ENCODE measurements at places on chromosomes 12 and 14.

- DNase-seq: peak; percentile 12
These were observed 1.6 kb downstream of the TMEM179 start for GRCh38 chr14:104602933-104603325.

- no peak for DNase-seq
These were observed 51.4 kb downstream of the WASHC3 start for GRCh38 chr12:102010265-102010994.

DNA sequence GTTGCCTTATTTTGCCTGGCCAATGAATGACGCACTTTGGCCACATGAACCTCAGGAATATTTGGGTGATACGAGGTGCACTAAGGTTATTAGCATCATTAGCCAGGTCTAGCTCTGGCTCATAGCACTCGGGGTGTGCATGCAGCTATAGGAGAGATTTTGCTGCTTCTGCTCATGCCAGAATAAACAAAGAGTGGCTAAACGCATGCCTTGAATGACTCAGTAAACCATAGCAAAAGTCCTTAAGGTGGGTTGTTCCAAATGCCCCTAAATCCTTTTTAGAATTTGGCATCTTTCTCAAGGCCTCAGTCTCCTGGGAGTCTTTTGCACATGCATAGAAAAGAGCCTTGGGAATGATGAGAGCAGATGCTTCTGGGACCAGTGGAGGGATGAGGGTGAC, 343.7 kb upstream of the FKBP4 start:
- DNase-seq: no peak

DNA sequence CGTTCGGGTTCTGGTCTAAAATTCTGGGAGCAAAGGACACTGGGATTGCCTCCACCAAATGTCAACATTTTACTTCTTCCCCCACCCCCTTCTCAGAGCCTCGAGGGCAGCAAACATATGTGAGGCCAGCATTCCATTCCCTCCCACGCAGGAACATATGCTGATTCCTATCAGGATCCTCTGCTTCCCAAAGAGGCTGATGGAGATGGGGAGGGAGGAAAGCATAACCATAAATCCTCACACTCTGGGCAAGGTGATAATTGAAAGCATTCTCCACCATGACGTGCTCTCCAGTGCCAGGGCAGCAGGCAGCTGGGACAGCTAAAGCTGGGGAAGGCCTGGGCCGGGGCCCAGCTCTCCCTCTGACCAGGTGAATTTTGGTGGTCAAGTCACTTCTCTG, 395.0 kb downstream of the ZFP36L1 start:
- no peak for DNase-seq

DNA sequence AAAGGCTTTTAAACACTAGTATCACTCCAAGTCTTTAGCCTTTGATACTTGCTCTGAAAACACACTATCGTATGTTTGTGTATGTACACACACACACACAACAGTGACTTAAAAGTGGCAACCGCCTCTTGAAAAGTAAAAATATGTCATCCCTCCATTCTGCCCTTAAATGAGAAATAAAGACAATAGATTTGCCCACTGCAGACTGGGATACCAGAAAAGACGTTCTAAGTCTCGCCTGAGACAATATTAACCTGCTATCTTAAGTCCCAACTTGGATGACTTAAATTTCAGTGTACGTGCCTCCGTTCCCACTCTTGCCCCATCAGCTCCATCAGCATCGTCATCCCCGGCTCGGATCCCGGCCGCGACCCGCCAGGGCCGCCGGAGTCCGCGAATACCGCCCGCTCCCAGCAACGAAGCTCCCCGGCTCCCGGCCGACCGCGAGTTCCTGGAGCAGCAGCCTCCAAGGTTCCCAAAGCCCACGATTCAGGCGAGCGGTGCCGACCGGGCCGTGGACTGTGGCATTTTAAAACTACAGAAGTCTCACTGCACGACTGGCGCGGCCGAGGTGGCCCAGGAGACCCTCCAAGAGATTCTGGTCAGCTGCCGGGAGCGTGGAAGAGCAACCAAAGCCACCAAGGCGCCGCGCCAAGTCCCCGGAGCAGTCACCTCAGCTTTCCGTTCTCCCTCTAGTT, 2.8 kb upstream of the ARID2 start:
- peak; percentile 78 for DNase-seq

DNA sequence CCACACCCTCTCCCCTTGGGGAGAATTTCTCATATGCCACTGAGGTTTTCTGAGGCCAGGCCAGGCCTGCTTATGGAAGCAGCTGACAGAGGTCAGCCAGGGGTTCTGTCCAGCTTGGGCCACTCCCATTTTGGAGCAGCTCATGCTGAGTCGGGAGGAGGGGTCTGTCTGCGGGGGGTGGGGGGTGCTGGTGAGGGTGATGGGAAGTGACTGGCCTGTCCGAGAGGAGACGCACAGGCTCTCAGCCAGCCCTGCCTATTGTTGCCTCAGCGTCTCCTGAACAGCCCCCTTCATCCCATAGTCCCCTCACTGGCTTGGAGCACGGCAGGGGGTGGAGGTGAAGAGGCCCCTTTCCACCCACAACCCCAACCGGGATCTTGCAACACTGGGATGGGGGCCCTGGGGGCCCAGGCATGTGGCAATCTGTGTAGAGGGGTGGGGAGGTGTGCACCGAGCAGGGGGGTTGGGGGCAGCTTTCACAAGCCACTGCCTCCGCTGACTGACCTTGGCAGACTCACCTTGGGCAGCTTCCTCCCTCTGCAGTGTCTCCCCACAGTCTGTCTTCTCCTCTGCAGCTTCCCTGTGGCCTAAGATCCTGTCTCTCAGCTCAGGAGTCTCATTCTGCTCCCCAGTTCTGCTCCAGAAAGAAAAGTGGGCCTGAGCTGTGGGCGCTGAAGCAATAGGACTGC, 5.5 kb downstream of the CEBPE start:
- peak; percentile 50 for DNase-seq

GRCh38 chr12:59194794-59195193, 274.5 kb upstream of the LRIG3 start:
- no peak for DNase-seq

GRCh38 chr12:121227294-121227693, 17.4 kb downstream of the P2RX4 start:
- DNase-seq: no peak

DNA sequence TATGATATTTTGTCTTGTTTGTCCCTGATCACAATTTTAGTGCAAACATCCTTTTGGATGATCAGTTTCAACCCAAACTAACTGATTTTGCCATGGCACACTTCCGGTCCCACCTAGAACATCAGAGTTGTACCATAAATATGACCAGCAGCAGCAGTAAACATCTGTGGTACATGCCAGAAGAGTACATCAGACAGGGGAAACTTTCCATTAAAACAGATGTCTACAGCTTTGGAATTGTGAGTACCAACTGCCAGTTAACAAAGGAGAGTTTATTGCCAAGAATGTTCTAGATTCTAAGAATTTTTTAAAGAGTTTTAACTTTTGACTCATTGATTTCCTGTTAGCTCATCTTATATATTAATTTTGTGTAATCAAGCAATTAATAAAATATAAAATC, 55.4 kb downstream of the IRAK3 start:
- DNase-seq: no peak

DNA sequence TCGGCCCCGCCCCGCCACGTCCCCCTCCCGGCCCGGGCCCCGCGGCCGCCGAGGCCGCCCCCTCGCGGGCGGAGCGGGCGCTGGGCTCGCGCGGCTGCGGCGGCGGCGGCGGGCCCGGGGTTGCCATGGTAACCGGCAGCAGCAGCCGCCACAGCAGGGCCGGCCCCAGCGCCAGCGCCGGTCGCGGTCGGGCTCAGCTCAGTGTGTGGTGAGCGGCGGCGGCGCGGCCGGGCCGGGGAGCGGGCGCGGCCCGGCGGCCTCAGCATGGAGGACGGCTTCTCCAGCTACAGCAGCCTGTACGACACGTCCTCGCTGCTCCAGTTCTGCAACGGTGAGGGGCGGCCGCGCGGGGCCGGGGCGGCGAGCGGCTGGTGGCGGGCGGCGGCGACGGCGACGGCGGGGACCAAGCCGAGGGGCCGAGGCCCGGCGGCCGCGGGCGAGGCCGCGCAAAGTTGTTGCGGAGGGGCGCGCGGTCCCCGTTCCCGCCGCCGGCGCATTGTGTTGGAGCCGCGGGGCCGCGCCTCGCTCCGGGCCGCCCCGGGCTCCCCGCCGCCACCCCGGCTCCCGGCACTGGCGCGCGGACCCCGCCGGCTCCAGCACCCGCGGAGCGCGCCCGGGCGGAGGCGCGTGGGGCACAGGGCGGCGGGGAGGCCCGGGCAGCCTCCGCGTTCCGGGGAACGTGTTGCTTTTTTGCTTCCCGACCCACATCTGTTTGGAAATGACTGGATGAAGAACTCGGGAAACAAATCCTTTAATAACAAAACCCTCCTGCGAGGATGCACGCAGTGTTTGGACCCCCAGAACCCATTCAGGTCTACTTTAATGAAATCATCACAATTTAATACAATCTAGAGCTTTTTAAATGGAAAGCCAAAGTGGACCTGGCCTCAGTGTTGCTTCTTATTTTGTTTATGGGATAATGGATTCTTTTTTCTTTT, at the start of gene EML1:
Gene EML1, plus strand, starts transcription at position 201 of the 938 bp plus-strand sequence. Its CDS starts 64 bp downstream, at position 265.
- DNase-seq: peak; percentile 89

GRCh38 chr12:22256605-22257004, 77.9 kb downstream of the ST8SIA1 start:
- no peak for DNase-seq

DNA sequence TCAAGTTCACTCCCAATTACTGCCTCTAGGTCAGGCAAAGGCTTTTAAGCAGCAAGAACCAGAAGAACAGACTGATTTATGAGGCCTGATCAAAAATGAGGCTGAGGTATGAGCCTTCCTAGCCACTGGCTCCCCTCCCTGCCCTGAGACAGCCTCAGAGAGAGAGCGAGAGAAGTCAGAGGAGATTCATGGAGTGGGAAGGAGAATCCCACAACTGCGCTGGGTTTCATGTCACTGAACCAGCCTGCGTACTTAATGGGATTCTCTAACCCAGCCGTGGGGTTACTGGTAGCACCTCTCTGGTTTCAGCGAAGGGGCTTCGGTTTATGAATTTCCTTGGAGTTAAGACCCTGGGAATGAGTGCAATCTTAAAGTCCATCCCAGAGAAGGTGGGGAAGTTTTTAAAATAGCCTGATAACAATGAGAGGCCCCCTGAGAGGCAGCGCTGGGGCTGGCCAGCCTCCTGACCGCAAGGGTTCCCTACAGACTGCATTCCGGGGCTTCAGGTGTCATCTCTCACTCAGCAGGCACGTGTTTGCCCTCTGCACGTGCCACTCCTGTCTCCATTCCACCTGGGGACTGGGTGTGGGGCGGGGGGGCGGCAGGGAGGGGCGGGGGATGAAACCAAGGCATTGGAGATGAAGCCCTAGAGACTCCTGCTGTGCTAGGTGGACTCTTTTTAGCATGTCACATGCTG, 6.1 kb upstream of the GPRC5A start:
- no peak for DNase-seq

DNA sequence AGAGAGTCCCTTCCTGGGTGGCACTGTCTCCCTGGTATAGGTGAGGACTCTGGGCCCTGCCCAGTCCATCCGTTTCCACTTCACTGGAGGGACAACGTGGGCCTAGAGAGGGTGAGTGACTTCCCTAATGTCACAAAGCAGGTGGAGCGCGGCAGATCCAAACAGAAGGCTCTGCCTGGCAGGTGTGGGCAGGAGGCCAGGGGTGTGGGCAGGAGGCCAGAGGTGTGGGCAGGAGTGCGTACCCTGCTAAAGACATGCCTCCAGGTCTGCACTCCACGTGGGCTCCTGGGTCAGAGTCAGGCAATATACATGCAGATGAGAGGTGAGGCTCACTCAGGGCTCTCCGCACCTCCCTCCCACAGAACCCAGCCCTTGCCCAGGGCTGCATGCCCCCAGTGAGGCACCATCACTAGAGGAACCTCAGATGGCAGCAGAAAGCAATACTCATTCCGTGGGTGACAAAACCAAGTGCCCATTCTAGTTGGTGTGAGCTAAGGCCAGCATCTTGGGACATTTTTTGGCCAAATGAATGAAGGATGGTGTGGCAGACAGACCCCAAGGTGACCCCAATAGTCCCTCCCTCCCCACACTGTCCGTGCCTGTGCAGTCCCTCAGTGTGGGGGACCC, 271.6 kb upstream of the RTL1 start:
- DNase-seq: no peak

GRCh38 chr14:103101257-103101962, 6.9 kb downstream of the EXOC3L4 start:
- no peak for DNase-seq

DNA sequence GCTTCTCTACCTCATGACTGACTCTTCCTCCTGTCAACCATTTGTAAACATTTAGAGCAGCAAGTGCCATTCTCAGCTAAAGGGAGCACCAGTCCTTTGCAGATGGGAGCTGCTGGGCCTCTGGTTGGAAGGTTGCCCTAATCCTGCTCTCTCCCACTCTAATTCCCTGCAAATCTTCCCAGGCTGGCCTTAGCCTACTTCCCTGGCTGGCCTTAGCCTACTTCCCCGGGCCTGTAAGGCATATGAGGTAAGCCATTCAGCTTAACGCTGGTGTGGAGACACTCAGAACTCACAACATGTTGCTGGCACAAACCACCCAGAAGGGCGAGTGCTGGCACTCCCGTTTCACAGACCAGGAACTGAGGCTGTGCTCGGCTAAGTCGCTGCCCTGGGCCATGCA, 69.0 kb downstream of the CPSF2 start:
- DNase-seq: no peak

DNA sequence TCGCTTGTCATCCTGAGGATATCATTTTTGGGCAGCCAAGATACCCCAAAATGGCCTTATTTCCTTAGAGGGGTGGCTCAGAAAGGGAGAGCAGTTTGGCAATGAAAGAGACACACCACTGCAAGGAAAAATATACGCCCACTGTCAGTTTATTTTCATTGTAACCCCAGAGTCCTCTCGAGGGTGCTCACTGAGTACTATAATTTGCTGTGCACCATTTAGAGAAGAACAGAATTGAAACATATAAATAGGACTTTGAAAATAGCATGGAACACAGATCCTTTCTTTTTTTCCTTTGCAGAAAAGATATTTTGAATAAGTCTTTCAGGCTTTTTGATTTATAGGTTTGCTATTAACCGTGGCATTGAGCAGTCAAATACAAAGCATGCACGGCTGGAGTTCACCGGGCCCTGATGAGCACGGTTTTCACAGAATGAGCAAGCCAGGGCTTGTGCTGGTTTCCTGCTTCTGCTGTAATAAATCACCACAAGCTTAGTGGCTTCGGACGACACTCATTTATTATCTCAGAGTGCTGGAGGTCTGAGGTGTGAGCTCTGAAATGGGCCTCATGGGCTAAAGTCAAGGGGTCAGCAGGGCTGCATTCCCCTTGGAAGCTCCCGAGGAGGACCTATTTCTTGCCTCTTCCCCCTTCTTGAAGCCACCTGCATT, 152.3 kb downstream of the ZNF664 start:
- no peak for DNase-seq

- DNase-seq: no peak
These were observed 31.4 kb downstream of the ALDH2 start for GRCh38 chr12:111798182-111798581.

GRCh38 chr12:54207539-54208294, 18.9 kb upstream of the SMUG1 start:
- peak; percentile 93 for DNase-seq

- DNase-seq: no peak
These were observed 82.6 kb upstream of the HMGA2 start for GRCh38 chr12:65741656-65742017.

- DNase-seq: peak; percentile 81
These were observed 59.9 kb upstream of the FBRSL1 start for GRCh38 chr12:132429946-132430643.

Data from activated effector memory CD4-positive, alpha-beta T cell treated with anti-CD3 and anti-CD28 coated beads, Interleukin-2, amount 50 U/mL, for 16 hours (primary cell).